ENCODE measurements at places on chromosomes 6 and 20.

- peaks cover 10% of the 10 kb centered on the region for H3K4me1 ChIP-seq
- DNase-seq = no peak
- H3K27me3 ChIP-seq = no peaks in the 10 kb centered on the region
- H3K36me3 ChIP-seq = no peaks in the 10 kb centered on the region
- H3K4me3 ChIP-seq = no peak overlapping the region
These were observed 109.8 kb downstream of the JARID2 start for GRCh38 chr6:15355683-15356099.

GRCh38 chr6:137286916-137287315 lies 67.7 kb upstream of the IFNGR1 start:
- no peak overlapping the region for H3K4me3 ChIP-seq
- no peak overlapping the region for H3K27ac ChIP-seq
- peaks cover 8% of the 10 kb centered on the region for H3K4me1 ChIP-seq
- no peaks in the 10 kb centered on the region for H3K27me3 ChIP-seq
- DNase-seq = no peak

DNA sequence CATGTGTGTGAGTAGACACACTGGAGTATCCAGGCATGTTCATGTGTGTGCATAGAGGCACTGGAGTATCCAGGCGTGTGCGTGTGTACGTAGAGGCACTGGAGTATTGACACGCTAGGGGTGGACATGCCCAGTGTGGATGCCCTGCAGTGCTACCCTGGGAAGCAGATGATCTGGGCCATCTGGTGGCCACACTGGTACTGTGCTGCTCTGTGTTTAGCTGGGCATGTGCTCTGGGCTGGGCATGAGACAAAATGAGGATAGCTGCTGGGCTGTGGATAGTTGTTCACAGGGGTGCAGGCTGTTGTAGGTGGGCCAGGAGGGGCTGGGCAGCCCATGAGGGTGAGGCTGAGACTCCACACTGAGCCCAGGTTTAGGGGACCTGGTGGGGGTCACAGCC lies 24.0 kb upstream of the NPBWR2 start:
- no peaks in the 10 kb centered on the region for H3K36me3 ChIP-seq
- no peak for DNase-seq
- H3K27me3 ChIP-seq = no peaks in the 10 kb centered on the region
- no peaks in the 10 kb centered on the region for H3K4me1 ChIP-seq
- no peak overlapping the region for H3K4me3 ChIP-seq
- H3K27ac ChIP-seq = no peak overlapping the region

GRCh38 chr6:5403609-5404008 lies 142.3 kb downstream of the FARS2 start:
- H3K27me3 ChIP-seq = no peaks in the 10 kb centered on the region
- H3K4me1 ChIP-seq = no peaks in the 10 kb centered on the region
- H3K27ac ChIP-seq = no peak overlapping the region
- DNase-seq = no peak

GRCh38 chr6:30840084-30840934 lies 44.0 kb upstream of the DDR1 start:
- peaks cover 28% of the 10 kb centered on the region for H3K4me1 ChIP-seq
- H3K27me3 ChIP-seq = no peaks in the 10 kb centered on the region
- no peak overlapping the region for H3K4me3 ChIP-seq

GRCh38 chr6:163391985-163392384 lies 22.5 kb upstream of the QKI start:
- no peaks in the 10 kb centered on the region for H3K4me1 ChIP-seq
- no peak overlapping the region for H3K27ac ChIP-seq
